ENCODE measurements at places on chromosomes 6 and 20.

- DNase-seq, result no peak
These were observed 69.2 kb upstream of the GMDS start for GRCh38 chr6:2314641-2315040.

GRCh38 chr6:158016571-158017383, 35.1 kb downstream of the SYNJ2 start:
- DNase-seq, result no peak

DNA sequence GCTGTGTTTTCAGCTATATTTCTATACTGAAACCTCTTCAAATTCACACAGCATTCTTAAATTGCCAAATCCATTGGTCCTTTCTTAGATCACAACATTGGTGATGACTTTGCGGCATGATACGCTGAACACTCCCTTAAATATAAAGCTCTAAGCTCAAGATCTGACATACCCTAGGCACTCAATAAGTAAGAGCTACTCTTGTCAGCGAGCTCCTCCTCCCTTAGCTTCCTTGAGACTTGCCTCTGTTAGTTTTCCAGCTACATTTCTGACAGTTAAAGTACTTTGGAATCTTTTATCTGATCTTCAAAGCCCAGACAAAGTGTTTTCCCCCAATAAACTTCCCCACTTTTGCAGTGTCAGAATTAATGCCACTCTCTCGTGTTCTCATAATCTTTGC, 117.0 kb downstream of the HIVEP2 start:
- DNase-seq, result no peak

GRCh38 chr6:166463359-166464067, 80.8 kb upstream of the MPC1 start:
- DNase-seq, result no peak

- DNase-seq, result no peak
These were observed 110.9 kb downstream of the SH3BGRL2 start for GRCh38 chr6:79742030-79742429.

DNA sequence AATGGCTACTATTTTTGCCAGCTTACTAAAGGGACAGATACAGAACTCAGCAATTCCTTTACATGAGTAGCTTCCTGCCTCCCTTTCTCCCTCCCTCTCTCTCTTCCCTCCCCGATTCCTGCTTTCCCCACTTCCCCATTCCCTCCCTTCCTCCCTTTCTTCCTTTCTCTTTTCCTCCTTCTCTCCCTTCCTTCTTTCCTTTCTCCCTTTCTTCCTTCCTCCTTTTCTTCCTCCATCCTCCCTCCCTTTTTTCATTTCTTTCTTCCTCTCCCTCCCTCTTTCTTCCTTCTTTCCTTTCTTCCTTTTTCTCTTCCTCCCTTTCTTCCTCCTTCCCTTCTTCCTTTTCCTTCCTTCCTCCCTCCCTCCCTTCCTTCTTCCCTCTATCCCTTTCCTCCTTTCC, 178.1 kb downstream of the RNF144B start:
- no peak for DNase-seq

DNA sequence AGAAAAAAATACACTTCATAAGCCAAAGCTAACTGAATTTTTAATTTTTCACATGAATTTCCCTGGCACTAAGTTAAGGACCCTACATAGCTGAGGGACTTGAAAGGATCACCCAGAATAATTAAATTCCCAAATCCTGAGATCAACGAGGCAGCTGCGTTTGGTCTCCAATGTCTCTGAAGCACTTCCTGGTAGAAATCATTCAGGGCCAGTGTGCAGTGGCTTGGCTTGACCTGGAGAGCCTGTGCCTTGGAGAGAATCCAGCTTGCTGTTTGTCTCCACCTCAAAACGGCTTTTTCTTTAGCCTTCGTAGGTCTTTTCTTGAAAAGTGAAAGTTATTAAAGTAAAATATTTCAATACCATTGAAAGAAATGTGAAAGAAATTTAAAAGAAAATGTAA, 92.4 kb downstream of the SMOC2 start:
- no peak for DNase-seq

DNA sequence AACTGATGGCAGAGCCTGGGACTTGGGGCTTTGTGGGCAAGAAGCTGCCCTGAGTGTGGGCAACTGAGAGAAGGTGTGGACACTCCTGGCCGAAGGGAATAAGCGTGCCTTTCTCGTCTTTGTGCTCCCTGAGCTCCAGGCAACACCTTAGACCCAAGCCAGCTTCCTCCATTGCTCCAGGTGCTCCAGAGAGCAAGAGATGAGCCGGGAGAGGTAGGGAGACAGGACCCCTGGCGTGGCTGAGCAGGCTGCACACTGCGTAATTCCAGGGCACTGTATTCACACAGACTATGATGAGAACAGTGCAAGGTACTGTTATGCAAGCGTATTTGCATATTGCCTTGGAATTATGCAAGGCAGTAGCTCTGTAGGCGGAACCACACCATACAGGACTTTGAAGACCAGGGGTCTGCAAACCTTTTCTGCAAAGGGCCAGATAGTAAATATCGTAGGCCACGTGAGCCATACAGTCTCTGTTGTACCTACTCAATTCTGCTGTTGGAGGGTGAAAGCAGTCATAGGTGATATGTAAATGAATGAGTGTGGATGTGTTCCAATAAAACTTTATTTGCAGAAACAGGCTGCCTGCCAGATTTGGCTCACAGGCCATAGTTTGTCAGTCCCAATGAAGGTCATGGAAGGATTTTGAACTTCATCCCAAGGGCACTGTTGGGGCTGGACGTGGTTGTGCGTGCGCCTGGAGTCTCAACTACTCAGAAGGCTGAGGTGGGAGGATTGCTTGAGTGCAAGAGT, 42.1 kb upstream of the FAM83D start:
- DNase-seq, result no peak
